Left cardiac atrium (tissue), 4 donors: ENCODE measurements at places on chromosomes 6 and 20. TPM values are rescaled to one million over a fixed set of nuclear protein-coding genes. Genes with fewer than 3 reads are reported as not detected.

DAAM2 gene
- total RNA-seq: 14.7 TPM

GRCh38 chr6:13641315-13641714 is 26.2 kb downstream of the NOL7 start:
- no peak for DNase-seq

GRCh38 chr6:112360498-112360897 is 13.4 kb downstream of the RFPL4B start:
- peak; percentile 43 for DNase-seq

ITPR3 gene
- total RNA-seq: 9.6 TPM

DNA sequence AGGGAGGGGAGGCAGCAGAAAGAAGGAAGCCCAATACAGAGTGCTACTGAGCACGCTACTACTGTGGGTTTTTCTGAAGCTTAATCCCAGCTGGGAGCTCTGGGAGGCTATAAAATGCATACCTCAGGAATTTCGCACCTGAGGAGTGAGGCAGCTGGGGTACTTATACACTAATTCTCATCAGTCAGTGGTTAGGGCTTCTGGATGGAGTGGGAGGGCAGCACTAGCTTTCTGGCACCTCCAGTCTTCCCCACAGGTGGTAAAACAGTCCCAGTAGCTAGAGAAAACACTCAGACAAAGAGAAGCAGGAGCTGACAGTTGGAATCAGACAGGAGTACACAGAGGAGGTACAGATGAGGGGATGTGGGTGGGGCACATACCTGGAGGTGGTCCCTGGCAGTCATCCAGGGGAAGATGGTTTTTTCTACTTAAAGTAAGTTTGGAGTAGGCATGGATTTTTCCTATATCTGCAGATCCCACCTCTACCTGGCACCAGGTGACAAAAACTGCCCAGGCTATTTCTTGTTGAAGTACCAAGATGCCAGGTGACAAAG is 37.8 kb downstream of the CPXM1 start:
- DNase-seq: no peak

DNA sequence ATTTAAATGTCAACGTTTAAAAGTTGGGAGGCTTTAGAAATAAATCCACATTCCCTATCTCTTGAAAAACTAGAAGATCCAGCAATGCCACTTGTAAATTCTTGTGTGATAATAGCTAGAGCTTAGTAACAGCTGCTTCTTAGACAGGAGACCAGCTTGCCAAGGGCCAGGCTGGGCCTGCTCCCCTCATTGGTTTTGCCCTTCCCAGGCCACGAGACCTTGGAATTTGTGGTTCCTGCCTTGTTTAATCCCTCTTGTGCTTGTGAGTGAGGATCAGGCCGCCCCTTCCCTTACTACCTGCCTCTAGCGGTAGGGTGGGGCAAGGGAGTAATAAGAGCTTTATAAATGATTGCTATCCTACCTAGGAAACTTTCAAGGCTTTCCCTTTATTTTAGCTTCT is 363.5 kb downstream of the SYNE1 start:
- DNase-seq: no peak

SLC17A2 gene
- not detected for total RNA-seq

DNA sequence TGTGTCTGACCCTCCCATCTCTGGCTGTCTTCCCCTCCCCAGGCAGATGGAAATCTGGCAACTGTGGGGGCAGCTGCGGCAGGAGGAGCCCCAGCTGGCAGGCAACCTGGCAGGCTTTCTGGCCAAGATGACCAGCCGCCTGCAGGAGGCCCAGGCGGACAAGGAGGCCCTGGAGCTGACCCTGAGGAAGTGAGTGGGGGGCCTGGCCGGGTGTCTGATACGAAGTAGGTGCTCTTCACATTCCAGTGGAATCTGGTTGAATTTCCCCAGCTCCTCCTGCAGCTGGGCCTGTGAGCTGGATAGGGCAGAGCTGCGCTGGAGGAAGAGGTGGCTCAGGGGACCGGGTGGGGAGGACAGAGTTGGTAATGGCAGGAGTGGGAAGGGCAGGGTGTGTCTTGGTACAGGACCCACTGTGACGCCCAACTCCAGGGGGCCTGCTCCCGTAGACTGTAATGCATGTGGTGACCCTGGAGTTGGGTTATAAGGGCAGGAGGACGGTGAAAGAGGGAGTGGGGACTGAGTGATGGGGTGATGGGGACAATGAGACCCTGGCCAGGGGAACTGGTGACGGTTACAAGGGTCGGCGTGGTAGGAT is 19.7 kb downstream of the RAB44 start:
- no peak for DNase-seq

DNA sequence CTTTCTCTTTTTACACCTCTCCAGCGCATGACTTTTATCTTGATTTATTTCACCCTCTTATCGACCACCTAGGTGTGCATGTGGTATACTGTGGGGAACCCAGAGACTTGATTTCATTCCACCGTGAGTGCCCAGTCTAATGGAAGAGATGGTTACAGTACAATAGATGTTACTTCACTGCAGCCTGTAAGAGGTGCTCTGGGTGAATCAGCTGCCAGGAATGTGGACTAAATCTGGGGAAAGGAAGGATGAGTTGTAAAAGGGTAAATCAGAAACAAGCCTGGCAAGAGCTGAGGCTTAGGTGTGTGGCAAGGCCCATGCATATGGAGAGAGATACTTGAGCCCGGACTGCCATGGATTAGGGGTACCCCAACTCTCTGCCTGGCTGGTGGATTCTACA is 7.4 kb downstream of the STK35 start:
- DNase-seq: no peak

DNA sequence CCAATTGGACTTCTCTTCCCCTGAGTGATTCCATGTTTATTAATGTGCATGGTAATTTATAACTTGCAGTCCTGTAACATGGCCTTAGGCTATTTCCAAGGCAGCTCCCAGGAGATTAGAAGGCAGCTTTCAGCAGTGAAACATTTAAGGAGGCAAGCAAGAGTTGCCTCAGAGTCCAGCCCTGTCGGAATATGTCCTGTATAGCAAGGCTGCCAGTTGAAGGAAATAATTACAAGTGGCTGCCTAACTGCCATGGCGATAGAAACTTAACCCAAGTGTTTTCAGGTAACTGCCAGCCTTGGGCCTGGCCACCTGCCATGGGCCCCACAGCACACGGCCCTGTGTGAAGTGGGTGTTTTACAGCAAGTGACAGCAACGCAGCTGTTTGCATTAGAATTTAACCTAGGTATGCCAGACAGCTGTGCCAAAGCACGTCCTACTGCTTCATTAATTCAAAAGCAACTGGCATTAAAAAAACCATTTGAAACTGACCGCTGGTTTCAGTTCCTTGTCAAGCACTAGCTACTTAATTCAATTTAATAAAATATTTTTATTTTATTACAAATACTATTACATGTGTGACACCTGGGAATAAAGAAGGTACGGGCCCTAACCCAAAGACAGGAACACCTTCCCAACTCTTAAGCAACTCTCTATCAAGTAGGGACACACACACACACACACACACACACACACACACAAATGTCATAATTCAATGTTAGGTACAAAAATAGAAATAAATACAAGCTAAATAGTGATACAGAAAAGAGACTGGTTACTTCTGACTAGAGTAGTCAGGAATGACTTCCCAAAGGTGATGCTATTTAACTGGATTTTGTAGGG is 151.8 kb upstream of the HEY2 start:
- DNase-seq: no peak

DNA sequence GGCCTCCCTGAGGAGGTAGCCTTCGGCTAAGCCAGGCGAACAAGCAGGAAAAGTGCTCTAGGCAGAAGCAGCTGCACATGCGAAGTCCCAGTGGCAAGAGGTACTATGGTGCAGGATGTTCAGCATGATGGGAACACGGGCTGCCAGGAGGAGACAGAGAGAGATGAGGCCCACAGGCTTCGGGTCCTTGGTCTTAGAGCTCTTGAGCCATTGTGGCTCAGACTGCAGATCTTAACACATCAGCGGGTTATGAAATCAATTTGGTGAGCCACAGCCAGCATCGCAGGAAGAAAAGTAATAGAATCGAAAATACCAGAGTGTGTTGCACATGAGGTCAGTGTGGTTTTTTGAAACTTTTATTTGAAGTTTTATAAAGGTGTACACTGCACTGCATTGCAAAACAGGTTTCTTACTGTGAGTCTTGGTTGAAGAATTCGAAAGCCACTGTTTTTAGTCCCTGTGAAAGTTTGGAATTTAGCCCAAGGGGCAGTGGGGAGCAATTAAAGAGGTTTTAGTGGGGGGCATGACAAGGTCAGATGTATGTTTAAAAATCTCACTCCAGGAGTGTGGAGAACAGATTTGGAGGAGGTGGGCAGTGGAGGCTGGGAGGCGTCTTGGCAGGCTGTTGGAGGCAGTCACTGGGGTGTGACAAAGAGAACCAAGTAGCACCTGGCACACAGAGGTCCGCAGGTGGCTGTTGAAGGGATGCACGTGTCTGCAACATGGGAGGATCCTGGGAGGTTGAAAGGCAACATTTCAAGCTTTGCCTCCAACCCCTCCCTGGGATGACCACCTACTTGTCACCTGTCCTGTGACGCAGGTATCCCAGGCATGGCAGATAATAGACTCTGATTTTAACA is 69.3 kb downstream of the EYA2 start:
- no peak for DNase-seq

CDSN gene
- total RNA-seq: not detected

GRCh38 chr20:3646067-3646440 is 17.1 kb downstream of the GFRA4 start:
- no peak for DNase-seq
